ENCODE measurements at places on chromosomes 5 and 9.

DNA sequence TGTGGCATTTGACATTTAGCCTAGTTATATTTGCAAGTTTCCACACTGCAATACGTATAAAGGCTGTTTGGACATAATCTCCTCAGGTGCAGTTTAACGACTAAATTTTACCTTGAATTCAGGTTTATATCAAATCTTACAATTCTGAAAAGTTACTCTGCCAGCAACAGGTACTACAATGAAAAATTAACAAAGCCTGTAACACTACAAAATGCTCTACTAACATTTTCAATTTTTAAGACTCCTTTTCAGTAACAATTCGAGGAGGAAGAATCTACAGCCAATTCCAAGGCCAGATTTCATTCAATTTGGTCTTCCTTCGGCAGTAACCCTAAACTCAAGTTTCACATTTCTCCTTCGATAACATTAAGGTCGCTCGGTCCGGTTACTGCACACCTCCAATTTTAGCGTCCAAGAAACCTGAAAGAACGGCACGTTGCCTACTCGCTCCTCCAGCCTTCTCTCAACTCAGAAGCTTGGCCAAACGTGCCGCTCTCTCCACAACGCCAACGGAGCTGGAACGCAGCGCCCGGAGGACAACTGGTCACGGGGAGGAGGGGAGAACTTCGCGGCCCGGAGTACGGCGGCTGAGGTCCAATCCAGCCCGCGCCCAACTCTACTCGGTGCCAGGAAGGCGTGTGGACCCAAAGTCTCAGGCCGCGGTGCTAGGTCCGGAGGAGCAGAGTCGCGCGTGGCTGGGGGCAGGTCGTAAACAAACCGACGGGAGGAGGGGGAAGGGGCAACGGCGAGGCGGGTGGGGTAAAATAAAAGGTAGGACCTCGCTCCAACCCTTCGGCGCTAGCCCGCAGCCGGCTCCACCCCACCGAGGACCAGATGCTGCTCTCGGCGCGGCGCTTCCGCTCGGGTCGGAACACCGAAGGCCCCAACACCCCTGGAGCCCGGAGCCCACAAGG is 681 bp downstream of the FNIP1 start:
- peak; percentile 55 for DNase-seq

- DNase-seq, result no peak
Observed at GRCh38 chr9:110126986-110127864, 80.7 kb downstream of the C9orf152 start.

DNA sequence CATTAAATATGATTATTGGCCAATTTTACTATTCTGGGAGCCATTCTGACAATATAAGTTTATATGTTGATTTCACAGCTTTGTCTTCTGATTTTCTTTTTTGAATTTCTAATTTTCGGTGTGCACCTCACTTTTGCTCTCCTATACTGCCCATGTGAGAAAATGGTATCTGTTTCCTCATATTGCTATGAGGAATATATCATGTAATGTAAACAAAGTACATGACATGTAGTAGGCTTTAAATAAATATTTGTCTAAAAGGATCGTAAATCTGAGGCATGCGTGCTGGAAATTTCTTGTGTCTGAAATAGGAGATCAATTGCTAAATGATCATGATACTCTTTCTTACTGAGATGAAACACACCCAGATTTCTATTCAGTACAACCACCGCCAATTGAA is 119.9 kb downstream of the ZDHHC21 start:
- DNase-seq, result no peak

- DNase-seq, result no peak
Observed at GRCh38 chr5:145499483-145499882, 335.7 kb downstream of the PRELID2 start.

- DNase-seq, result no peak
Observed at GRCh38 chr5:73957397-73958001, 331.5 kb downstream of the ARHGEF28 start.

DNA sequence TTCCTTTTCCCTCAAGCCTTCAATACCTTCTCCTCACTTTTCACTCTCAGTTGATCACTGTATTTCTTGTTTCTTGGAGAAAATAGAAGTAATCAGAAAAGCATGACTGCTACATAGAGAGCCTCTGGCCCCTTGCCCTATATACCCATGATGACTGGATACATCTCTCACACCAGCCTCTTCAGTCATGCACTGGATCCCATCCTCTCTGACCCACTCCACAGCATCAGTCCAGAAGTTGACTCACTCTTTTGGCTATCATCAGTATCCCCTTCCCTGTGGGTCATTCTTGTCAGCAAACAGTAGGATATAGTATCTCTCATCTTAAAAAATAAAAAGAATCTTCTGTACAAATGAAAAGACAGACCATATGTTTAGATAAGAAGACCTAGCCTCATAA is 32.9 kb downstream of the PTCD2 start:
- DNase-seq, result no peak

DNA sequence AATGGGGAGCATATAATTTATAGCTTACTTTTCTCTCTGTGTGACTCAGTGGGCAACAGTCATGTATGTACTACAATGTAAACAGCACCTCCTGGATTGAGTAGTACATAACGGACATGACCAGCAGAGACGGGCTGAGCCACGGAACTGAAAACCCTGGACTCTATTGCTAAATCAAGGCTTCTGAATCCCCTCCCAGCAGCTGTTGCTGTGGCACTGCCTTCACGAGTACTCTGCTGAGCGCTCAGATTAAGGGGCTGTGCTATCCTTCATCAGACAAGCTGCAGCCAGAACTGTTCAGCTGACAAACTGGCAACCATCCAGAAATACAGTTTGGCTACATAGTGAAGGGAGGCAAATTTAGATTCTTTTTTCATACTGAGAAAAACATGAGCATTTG is 131.3 kb upstream of the CCDC180 start:
- DNase-seq, result no peak

- DNase-seq, result no peak
Observed at GRCh38 chr9:108271646-108272348, 584.0 kb downstream of the ACTL7B start.

DNA sequence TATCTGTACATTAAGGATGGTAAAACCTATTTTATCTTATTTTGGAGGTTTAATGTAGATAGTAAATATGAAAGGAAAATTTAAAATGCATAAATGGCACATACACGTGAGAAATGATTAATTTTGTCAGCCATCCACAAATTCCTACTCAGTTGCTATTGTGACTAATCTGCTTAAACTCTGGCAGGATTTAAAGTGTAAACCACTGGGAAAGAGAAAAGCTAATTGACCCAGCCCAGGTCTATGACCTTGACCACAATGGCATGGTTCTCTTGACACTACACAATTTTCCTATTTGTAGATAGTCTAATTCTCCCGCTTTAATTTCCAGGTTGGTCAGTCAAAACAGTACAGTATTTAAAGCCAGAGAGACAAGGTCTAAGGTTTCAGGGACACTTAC is 459.0 kb upstream of the KLF4 start:
- DNase-seq, result no peak

GRCh38 chr9:36566813-36567221 is 5.9 kb upstream of the MELK start:
- no peak for DNase-seq

Data from activated CD4-positive, CD25-positive, alpha-beta regulatory T cell treated with anti-CD3 and anti-CD28 coated beads, Interleukin-2, amount 50 U/mL, for 72 hours (primary cell).